ENCODE measurements at places on chromosomes 13 and 19. TPM values are rescaled to one million over a fixed set of nuclear protein-coding genes. Genes with fewer than 3 reads are reported as not detected.

ZIC2 gene
- total RNA-seq: 1.6 TPM

SOX21 gene
- 0.08 TPM for total RNA-seq

CFD gene
- total RNA-seq: 1.4 TPM

ZNF66 gene
- 1.1 TPM for total RNA-seq

ONECUT3 gene
- not detected for total RNA-seq

ZNF175 gene
- 4.7 TPM for total RNA-seq

HCST gene
- not detected for total RNA-seq

IGFL3 gene
- not detected for total RNA-seq

B3GNT3 gene
- total RNA-seq: not detected

GRCh38 chr13:113881614-113882266 is 17.9 kb upstream of the GAS6 start:
- no peak for DNase-seq

- DNase-seq: peak; percentile 89
These were observed 38.2 kb downstream of the MTMR6 start for GRCh38 chr13:25249001-25249543.

GRCh38 chr19:32676186-32676894 is 692 bp downstream of the RGS9BP start:
- DNase-seq: no peak

DNA sequence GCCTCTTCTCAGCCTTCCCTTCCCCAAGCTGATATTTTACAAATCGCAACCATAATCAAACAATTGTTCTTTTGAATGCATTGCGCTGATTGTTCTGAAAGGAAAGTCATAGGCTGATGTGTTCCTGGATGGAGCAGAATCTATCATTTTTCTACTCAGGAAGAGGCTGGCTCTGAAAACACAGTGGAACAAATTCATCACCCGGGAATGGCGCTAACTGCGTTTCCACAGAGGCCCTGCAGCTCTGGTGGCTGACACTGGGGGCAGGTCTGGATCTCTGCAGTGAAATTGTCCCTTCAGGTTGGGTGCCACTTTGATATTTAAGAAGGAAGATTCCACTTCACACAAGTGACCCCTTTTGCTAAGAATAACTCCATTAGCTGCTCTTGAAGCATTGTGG is 1060.8 kb downstream of the UQCRFS1 start:
- DNase-seq: no peak

DNA sequence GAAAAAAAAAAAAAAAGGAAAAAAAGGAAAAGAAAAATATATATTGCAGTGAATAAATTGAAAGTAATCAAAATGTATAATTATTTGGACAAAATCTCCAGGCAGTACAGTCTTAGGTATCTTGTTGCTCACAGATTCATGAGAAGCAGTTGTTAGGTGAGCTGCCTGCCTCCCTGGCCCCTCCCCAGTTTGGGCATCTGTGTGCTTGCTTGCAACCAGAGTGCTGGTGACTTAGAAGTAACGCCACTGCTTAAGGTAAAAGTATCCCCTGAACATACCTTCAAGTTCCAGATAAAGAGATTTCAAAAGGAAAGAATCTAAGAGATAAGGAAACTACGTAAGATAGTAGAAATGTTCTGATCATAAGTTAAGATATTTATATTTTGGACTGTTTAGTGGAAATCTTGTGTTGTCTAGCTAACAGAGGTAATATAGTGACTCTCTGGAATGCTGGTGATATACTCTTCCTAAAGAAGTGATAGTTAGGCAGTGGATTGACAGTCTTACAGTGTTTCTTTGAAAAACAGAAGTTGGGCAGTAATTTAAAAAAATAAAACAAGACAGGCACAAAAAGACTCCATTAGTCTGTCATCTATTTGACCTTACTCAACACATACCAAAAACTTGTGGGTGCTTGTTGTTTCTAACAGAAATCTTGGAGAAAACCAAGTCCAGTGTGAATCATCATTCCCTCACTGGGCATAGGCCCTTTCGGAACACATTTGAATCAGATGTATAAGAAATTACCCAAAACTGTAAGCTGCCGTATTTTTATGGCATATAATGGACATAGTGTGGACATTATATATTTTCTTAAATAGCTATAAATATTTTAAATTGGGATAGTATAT is 38.3 kb upstream of the KCTD4 start:
- no peak for DNase-seq

DNA sequence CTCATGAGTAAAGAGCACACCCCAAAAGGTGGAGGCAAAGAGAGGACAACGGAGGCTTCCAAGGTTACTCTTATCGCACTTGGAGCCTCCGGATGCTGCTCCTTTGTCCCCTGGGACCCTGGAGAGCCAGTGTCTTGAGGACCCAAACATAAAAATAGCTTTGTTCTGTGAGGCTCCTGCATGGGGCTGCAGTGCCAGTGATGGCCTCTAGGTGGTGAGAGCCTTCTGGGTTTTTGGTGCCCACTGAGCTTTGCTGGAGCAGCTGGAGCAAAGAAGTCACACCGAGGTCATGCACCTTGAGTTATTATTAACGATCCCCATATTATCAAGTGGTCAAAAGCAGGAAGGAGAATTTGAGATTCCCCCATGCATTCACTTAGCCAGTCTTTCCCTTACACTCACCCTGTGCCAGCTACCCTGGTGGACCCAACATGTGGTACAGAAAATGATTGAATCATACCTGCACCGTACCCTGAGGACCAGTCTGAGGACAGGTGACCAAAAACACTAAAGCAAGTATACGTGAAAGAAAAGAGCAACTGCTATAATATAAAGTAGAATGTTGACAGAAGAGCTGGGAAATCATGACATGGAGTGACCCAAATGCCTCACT is 41.5 kb downstream of the ZNF682 start:
- DNase-seq: peak; percentile 6

DNA sequence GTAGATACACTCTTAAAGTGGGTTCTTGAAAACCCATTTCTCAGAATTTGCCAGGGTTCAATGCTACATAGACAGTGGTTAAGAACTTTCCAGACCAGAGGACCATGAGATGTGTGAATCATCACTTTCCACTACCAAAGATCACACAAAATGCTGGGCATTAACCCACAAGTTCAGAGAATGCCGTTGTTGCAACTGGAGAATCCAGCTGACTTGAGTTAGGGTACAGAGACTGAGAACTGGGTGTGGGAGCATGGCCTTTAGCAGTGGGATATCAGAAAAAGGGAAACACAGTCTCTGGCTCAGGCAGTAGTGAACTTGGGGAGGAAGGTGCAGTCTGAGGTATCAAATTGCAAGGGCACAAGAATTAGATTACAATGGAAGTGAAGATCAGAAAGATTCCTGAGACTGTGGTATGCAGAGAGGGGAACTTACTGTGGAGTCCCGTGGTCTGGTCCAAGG is 51.5 kb upstream of the WDFY2 start:
- DNase-seq: no peak

DNA sequence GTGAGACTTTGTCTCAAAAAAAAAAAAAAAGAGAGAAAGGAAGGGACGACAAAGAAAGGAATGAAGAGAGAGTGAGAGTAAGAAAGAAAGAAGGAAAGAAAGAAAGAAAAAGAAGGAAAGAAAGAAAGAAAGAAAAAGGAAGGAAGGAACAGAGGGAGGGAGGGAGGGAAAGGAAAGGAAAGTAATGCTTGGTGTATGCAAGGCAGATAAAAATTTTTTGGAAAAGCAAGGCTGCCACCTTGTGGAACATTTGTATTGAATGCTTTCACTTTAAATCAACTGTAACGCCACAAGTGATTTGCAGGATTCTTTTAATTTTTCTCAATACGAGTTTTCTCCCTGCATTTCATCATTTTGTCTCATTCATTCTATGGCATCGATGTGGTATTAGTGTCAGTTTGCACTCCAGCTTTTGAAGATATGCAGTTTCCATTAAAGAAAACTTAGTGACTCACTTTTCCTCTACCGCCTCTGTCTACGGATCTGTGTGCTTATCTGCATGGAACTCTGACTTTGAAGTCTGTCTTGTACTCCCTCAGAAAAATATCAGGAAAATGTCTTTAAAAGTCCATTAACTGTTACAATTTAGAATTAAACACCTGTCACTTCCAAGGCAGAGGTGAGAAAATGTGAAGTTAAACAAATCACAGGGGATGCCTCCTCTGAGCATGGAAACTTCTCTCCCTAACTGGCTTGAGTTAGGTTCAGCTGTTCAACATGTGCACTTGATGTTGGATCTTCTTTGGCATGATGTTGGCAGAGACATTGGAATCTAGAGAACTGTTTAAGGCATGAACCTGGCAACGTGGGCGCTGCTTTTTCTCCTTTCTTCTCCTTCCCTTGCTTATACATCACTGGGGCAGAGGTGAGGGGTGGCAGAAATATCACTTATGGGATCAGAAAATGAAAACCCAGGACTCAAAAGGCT is 20.0 kb upstream of the ZDHHC20 start:
- peak; percentile 85 for DNase-seq

GRCh38 chr13:46810440-46810839 is 13.5 kb upstream of the ESD start:
- DNase-seq: no peak

DNA sequence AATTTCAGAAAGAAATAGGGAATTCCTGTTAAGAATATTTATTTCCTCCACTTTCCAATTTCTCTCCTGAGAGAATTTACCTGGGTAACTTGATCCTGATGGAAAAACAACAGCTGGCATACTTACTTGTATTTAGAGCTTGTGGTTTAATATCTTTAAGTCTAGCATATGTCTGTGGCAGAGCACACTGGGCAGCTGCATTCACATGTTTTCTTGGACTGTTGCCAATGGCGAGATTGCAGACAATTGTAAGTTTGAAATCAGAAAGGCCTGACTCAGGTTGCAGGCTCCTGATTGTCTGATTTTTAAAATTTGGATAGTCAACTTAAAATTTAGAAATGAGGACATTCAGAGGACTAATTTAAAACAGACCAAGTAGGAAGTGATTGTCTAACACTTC is 66.9 kb downstream of the NHLRC3 start:
- peak; percentile 53 for DNase-seq

All from SK-MEL-5 (cell line).